ENCODE measurements at places on chromosomes 7 and 10. TPM values are rescaled to one million over a fixed set of nuclear protein-coding genes. Genes with fewer than 3 reads are reported as not detected.

DNA sequence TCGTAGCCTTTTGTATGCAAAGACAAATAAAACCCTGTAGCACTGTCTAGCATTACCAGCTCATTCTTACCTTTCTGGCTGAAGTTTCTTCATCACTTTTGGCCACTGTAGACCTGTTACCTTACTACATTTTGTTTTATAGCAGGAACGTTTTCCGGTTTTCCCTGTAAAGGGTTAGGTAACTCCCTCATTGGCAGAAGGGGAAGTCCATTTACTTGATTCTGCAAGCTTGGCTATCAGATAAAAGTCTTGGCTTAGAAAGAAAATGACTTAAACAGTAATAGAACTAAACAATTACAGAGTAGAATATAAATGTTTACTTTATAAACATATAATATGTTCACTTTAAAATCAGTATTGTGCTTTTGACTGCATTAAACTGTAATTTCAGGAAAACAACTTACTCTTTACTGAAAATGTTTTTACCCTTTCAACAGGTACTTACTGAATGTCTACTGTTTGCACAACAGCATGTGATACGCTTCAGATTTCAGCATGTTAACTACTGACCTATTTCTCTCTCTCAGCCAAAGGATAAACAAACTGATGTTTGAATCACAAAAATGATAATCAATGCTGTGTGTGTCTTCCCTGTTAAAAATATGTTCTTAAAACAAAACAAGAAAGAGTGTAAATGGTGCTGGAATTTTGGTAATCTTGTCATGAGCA is 67.1 kb downstream of the OTUD1 start:
- DNase-seq: no peak
- H3K27ac ChIP-seq: no peak overlapping the region
- no peak overlapping the region for H3K4me3 ChIP-seq
- no peaks in the 10 kb centered on the region for H3K27me3 ChIP-seq
- H3K36me3 ChIP-seq: no peaks in the 10 kb centered on the region

The ACSL5 gene
- total RNA-seq: 63.7 TPM

GRCh38 chr10:19728376-19728775 is 87.9 kb upstream of the PLXDC2 start:
- H3K4me3 ChIP-seq: no peak overlapping the region
- no peak overlapping the region for H3K27ac ChIP-seq
- no peaks in the 10 kb centered on the region for H3K27me3 ChIP-seq
- H3K4me1 ChIP-seq: no peaks in the 10 kb centered on the region

GRCh38 chr7:106915873-106916272 is 50.8 kb downstream of the PIK3CG start:
- H3K4me1 ChIP-seq: peaks cover 4% of the 10 kb centered on the region
- H3K36me3 ChIP-seq: no peaks in the 10 kb centered on the region
- no peak overlapping the region for H3K4me3 ChIP-seq
- no peak for DNase-seq
- H3K27ac ChIP-seq: no peak overlapping the region

The FHIP2A gene
- total RNA-seq: 34.2 TPM

The CRTAC1 gene
- total RNA-seq: not detected

DNA sequence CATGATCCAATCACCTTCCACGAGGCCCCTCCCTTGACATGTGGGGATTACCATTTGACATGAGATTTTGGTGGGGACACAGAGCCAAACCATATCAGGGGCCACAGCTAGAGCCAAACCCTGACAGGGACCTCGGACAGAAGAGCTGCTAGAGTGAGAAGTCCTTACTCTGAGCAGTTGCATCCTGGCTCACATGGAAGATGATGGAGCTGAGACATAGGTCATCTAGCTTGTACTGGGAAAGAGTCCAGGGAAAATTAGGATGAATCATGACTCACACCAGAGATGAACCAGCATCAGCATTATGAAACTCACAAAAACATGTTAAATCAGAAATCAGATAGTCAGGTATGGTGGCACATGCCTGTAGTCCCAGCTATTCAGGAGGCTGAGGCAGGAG is 12.8 kb upstream of the FMC1 start:
- H3K4me1 ChIP-seq: peaks cover 13% of the 10 kb centered on the region
- no peaks in the 10 kb centered on the region for H3K27me3 ChIP-seq
- no peak overlapping the region for H3K4me3 ChIP-seq
- DNase-seq: no peak

GRCh38 chr10:28326516-28327490 is 23.9 kb upstream of the MPP7 start:
- H3K27me3 ChIP-seq: no peaks in the 10 kb centered on the region
- peaks cover 8% of the 10 kb centered on the region for H3K36me3 ChIP-seq
- no peak for DNase-seq
- H3K4me1 ChIP-seq: peaks cover 28% of the 10 kb centered on the region

The ADAMTS14 gene
- total RNA-seq: not detected

GRCh38 chr7:148524479-148525224 is 65.9 kb upstream of the C7orf33 start:
- peaks cover 3% of the 10 kb centered on the region for H3K4me1 ChIP-seq
- H3K36me3 ChIP-seq: no peaks in the 10 kb centered on the region
- no peak overlapping the region for H3K27ac ChIP-seq
- no peak for DNase-seq

DNA sequence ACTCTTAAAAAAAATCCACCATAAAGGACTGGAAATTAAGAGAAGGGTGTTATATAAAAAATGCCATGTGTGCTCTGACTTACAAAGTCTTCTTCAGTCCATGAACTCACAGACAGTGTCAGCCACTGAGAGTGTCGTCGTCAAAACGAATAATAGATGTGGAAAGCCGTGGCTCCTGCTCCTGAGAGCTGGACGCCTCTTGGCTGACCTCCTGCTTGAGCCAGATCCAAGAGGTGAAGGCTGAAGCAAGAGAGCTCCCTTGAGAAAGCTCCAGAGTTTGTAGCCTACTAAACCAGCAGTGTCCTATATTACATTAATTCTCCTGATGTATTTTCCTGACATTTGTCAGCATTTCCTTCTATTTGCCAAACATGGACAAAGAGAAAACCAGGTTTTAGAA is 234.3 kb upstream of the C7orf33 start:
- no peak overlapping the region for H3K27ac ChIP-seq
- no peaks in the 10 kb centered on the region for H3K36me3 ChIP-seq
- peaks cover 2% of the 10 kb centered on the region for H3K27me3 ChIP-seq
- no peak overlapping the region for H3K4me3 ChIP-seq
- no peak for DNase-seq

DNA sequence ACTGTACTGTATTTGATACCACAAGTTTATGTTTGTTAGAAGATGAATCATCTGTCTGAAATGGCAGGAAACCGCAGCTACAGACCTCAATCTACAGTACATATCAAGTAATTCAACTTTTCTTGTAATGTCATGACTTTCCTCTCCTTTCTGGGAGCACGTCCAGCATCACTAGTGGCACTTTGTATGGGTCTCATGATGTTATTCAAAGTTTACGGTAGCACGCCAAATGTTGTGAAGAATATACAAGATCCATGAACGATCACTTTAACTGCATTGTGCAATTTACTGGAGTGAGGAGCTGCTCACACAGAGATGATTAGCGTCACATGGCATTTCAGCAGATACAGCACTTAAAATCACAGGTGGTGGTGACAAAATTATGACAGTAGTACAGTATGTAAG is 257.8 kb upstream of the GNAI1 start:
- no peak overlapping the region for H3K27ac ChIP-seq
- H3K36me3 ChIP-seq: no peaks in the 10 kb centered on the region
- no peak for DNase-seq
- H3K27me3 ChIP-seq: no peaks in the 10 kb centered on the region
- H3K4me3 ChIP-seq: no peak overlapping the region

GRCh38 chr10:91090761-91091529 is 129.5 kb upstream of the PCGF5 start:
- DNase-seq: no peak
- peaks cover 1% of the 10 kb centered on the region for H3K27me3 ChIP-seq
- no peak overlapping the region for H3K27ac ChIP-seq
- H3K36me3 ChIP-seq: no peaks in the 10 kb centered on the region
- H3K4me1 ChIP-seq: peaks cover 1% of the 10 kb centered on the region

- H3K4me3 ChIP-seq: no peak overlapping the region
- H3K36me3 ChIP-seq: no peaks in the 10 kb centered on the region
- DNase-seq: no peak
- peaks cover 14% of the 10 kb centered on the region for H3K27me3 ChIP-seq
- H3K27ac ChIP-seq: no peak overlapping the region
- peaks cover 14% of the 10 kb centered on the region for H3K4me1 ChIP-seq
Observed at GRCh38 chr10:104293011-104293410, 24.0 kb downstream of the GSTO2 start.

The LRIT1 gene
- not detected for total RNA-seq

GRCh38 chr10:79116801-79117723 is 48.3 kb downstream of the ZMIZ1 start:
- no peak overlapping the region for H3K4me3 ChIP-seq
- no peak for DNase-seq
- no peak overlapping the region for H3K27ac ChIP-seq
- H3K4me1 ChIP-seq: peaks cover 29% of the 10 kb centered on the region

GRCh38 chr10:93816123-93816747 is 58.5 kb downstream of the LGI1 start:
- no peaks in the 10 kb centered on the region for H3K36me3 ChIP-seq
- H3K4me3 ChIP-seq: no peak overlapping the region
- H3K4me1 ChIP-seq: no peaks in the 10 kb centered on the region
- peaks cover 37% of the 10 kb centered on the region for H3K27me3 ChIP-seq

DNA sequence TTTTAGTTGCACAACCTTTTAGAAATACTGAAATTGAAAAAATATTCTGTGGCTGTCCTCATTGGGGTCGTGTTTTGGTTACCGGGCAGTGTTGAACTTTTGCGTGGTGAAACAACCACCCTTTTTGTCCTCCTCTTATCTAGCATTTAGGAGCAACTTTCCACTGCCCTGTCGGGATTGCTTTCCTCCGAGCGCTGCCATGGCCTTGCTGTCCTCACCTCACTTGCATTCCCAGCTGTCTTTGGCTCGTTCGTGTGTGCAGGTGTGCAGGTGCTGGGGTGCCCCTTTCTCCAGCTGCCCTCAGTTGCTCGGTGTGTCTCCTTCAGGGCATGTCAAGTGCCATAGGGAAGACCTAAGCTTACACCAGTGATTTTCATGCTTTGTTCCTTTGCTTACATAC is 116.9 kb upstream of the GJD4 start:
- H3K27ac ChIP-seq: no peak overlapping the region
- H3K36me3 ChIP-seq: peaks cover 11% of the 10 kb centered on the region
- no peak overlapping the region for H3K4me3 ChIP-seq
- peaks cover 2% of the 10 kb centered on the region for H3K4me1 ChIP-seq
- no peaks in the 10 kb centered on the region for H3K27me3 ChIP-seq
- DNase-seq: no peak

- no peak overlapping the region for H3K27ac ChIP-seq
- no peak for DNase-seq
- H3K4me1 ChIP-seq: no peaks in the 10 kb centered on the region
- no peaks in the 10 kb centered on the region for H3K36me3 ChIP-seq
Observed at GRCh38 chr7:134527979-134528371, 608 bp downstream of the AKR1B10 start.

DNA sequence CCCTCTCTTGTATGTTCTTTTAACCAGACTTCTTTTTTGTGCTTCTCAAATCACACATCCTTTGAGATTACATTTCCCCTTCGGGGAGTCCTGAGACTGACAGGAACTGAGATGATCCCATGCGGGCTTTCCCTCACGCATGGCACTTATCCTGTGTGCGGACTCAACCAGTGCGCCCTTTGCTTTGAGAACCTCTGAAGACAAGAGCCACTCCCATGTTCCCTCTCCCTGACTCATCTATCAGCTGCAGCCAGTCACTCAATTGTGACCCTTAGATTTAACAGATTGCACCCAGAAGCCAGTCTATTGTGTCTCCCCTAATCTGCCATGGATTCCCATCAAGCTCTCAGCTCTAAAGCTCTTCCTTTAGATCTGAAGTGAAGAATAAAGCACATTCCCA is 353.9 kb upstream of the MEOX2 start:
- no peak overlapping the region for H3K27ac ChIP-seq
- H3K4me3 ChIP-seq: no peak overlapping the region
- H3K27me3 ChIP-seq: no peaks in the 10 kb centered on the region
- no peaks in the 10 kb centered on the region for H3K4me1 ChIP-seq

DNA sequence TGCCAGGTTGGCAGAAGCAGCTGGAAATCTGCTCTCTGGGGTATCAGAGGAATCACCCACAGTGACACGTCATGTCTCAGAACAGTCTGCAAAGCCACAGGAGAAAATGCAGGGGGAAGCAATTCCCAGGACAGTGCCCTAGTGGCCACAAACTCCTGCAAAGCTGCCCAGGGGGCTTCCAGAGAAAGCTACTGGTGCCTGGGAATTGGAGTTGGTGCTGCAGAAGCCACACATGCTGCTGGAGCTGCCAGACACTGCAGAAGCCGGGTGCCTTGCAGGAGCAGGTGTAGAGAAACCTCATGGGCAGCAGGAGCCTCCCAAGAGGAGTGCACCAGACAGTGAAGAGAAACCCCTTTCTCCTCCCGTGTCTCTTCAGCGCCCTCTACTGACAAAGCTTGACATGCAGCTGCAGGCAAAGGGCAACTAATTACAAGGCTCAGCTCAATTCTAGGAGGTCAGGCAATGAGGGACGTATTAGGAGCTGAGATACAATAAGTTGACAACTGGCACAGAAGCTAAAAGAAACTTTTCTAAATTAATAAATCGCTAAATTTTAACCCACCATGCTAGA is 30.2 kb upstream of the NUB1 start:
- peaks cover 3% of the 10 kb centered on the region for H3K27me3 ChIP-seq
- H3K36me3 ChIP-seq: no peaks in the 10 kb centered on the region
- DNase-seq: peak; percentile 31
- H3K4me1 ChIP-seq: peaks cover 12% of the 10 kb centered on the region
- no peak overlapping the region for H3K4me3 ChIP-seq
- H3K27ac ChIP-seq: no peak overlapping the region

DNA sequence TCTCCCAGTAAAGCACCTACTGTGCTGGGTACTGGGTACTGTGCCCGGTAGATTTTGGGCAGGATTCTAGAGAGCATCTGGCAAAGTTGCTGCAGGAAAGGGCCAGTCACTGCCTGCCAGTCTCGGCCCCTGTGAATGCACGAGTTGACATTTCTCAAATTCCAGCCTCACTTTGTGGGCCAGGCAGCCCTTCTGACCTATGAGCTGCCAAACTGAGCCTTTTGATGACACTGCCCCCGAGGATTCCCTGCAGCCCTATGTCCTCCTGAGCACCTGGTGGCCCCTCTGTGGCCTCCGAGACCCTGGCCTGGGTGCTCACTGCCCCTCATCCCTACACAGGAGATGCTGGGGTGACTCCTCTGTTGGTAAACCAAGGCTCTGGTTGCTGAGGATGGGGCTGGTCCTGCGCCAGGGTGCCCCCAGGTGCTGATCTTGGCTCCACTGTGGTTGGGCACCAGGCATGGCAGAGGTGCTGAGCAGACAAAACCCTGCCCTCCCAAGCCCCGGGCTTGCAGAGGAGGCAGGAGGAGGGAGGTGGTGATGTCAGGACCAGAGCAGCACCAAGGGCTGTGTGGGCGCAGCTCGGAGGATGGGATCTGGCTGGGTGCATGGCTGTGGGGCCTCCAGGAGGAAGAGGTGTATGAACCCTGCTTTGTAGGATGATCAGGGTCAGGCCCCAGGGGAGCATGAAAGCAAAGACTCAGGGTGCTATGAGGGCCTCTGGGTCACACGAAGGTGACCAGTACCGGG is 16.2 kb downstream of the LHPP start:
- H3K36me3 ChIP-seq: no peaks in the 10 kb centered on the region
- no peaks in the 10 kb centered on the region for H3K27me3 ChIP-seq
- H3K27ac ChIP-seq: no peak overlapping the region
- H3K4me3 ChIP-seq: no peak overlapping the region
- H3K4me1 ChIP-seq: peaks cover 2% of the 10 kb centered on the region
- DNase-seq: no peak

The PRPS1L1 gene
- not detected for total RNA-seq

- H3K4me3 ChIP-seq: peak overlapping the region; percentile 34
- peaks cover 48% of the 10 kb centered on the region for H3K36me3 ChIP-seq
- H3K27me3 ChIP-seq: no peaks in the 10 kb centered on the region
- no peak for DNase-seq
- H3K27ac ChIP-seq: peak overlapping the region; percentile 64
Observed at GRCh38 chr10:17647326-17647725, 3.4 kb downstream of the STAM start.

The BHLHA15 gene
- not detected for total RNA-seq

The CUTC gene
- total RNA-seq: 20.2 TPM
